ENCODE measurements at places on chromosomes 2 and 18.

GRCh38 chr2:10990561-10991111 lies 78.9 kb downstream of the KCNF1 start:
- no peak for DNase-seq

- DNase-seq: no peak
Observed at GRCh38 chr2:216362730-216363129, 9.6 kb downstream of the MARCHF4 start.

DNA sequence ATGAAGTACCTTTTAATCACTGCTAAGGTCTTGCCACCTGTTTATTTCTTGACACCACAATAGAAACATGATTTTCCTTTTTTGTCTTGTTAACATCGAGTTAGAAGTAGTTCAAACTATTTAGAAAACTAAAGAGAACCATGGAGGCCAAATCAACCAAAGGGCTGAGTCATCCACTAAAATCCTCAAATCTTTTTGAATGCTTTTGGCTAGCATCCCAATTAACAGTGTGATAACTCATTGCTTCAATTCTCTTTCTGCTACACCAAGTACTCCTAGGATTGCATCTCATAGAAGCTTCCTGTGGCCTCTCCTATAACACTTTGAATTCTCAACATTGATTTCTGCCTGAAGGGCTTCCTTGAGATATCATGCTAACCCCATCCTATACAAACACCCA lies 159.9 kb upstream of the MMADHC start:
- no peak for DNase-seq

- no peak for DNase-seq
Observed at GRCh38 chr2:41167014-41167413, 715.1 kb upstream of the SLC8A1 start.

GRCh38 chr2:207149249-207150213 lies 16.2 kb downstream of the KLF7 start:
- no peak for DNase-seq

DNA sequence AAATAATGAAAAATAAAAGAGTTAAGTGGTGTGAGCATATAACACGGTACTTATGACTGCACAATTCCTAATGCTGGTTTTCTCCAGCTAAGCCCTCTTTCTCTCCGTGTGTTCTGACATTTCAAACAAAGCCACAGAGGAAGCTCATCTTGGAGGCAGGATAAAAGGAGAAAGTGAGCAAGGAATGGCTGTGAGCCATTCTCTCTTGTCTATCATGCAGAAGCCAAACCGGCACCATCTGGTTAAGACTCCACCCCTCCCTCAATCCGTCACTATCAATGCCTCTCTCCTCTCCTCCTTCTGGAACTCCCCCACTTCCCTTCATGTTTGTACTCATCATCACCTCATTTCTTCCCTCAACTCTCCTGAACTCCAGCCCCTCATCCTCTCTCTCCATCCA lies 210.4 kb downstream of the TMEM163 start:
- DNase-seq: no peak

DNA sequence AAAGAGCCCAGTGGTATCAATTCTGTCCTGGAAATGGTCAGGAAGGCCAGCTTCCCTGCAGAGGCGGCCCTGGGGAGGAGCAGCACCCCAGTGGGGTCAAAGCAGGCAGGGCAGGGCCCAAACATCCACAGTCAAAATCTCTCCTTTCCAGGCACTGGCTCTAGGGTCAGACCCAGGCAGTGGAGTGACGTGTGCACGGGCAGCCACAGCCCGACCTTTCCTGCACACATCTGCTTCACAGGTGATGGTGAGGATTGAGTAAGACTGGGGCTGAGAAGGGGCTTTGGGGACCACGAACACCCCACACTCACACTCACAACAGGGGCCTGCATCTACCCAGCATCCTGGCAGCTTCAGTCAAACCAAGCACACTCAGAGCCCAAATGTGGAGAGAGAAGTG lies 97.8 kb upstream of the GLI2 start:
- no peak for DNase-seq

- no peak for DNase-seq
Observed at GRCh38 chr2:61011678-61012077, 5.8 kb upstream of the PEX13 start.

DNA sequence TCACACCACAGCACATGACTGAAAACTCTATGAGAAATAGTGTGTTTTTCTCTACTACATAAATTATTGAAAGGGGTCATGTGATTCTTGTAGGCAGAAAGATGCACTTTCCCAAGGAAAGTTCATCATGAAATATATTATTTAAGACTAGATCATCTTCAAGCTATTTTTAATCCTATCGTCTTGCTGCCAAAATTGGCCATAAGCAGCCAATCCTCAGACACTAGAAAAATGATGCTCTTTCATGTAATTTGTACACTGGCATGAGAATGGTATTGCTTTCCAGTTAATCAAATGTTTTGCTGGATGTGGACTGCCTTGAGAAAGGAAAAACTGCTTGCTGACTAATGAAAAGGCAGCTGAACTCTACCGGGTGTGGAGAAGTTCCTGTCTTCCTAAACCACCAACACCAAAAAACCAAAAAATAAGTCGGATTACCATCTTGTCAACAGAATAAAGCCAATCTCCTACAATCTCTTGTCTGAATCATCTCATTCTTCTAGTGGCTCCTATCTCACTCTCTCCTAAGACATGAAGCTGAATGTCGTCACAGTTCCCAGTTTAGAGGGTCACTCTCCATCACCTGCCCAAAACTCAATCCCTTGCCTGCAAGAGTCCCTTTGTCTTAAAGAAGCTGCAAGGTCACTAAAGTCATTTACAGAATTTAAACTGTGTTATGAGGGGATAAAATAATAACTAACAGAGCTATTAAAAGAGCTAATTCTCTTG lies 5.3 kb downstream of the BCL2 start:
- peak; percentile 50 for DNase-seq

GRCh38 chr2:109348671-109349502 lies 219.9 kb downstream of the SH3RF3 start:
- no peak for DNase-seq

DNA sequence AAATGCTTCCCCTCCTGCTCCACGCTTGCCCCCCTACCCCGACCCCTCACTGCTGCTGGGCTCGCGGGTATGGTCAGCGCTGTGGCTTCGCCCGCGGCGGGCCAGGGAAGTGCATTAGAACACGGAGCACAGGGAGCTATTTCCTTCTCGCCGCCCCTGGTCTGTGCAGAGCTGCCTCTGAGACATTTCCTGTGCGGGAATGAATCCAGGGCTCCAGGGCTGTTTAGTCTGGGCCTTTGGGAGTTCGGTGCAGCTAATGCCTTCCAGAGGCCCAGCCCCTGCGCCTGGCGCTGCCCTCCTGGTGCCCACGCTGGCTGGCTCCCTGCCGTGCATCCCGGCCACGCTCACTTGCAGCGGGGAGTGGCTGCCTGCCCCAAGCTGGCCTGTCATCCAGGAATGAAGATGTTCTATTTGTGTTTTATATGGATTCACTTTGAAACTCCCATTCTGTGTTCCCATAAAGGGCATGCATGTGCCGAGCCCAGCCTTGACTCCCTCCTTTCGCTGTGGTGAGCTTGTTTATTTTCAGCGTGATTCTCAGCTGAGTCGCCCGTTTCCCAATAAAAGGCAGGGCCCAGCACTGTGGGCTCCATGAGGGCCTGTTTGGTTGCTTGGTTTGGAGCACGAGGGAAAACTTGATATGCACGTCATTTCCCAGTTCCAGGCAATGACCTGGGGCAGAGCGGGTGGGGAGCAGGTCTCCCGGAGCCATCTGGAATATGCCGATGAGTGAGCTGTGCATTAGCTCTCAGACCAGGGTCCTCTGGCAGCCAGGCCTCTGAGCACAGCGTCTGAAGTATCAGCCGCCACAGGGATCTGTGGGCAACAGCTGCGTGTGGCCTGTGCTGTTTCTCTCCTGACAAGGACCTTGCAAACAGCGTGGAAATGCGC lies 42.7 kb downstream of the SH3RF3 start:
- DNase-seq: no peak
